ENCODE measurements at places on chromosomes 12 and 14.

GRCh38 chr12:47383942-47384341 lies 304.2 kb upstream of the AMIGO2 start:
- H3K4me3 ChIP-seq, result no peak overlapping the region
- no peaks in the 10 kb centered on the region for H3K27me3 ChIP-seq
- DNase-seq, result no peak

DNA sequence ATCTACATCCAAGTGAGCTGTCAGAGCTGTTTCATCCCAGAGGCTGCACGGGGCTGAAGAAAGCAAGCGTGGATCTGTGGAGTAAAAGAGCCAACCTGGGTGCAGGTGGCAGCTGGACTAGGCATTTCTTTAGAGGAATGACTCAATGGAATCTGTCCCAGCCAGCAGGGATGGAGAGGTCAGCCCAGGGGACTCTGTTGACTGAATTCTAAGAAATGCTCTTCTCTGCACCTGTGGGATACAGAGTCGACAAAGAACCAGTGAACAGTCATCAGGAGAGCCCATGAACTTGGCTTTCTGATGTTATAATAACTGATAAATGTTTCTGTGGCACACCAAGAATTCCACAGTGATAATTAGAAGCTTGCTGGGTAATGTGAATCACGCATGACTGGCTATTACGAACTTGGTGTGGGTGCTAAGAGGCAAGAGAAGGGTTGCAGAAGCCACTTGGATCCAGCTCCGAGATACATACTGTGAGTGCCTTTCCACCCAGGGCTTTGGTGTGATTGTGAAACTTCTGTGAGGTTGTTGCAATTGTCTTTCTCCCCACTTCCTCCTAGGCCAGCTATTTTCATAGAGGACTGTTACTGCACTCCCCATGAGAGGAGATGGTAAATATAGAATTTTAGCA lies 16.2 kb downstream of the PYGL start:
- H3K27me3 ChIP-seq, result no peaks in the 10 kb centered on the region
- H3K36me3 ChIP-seq, result no peaks in the 10 kb centered on the region
- no peak overlapping the region for H3K27ac ChIP-seq
- no peaks in the 10 kb centered on the region for H3K4me1 ChIP-seq

DNA sequence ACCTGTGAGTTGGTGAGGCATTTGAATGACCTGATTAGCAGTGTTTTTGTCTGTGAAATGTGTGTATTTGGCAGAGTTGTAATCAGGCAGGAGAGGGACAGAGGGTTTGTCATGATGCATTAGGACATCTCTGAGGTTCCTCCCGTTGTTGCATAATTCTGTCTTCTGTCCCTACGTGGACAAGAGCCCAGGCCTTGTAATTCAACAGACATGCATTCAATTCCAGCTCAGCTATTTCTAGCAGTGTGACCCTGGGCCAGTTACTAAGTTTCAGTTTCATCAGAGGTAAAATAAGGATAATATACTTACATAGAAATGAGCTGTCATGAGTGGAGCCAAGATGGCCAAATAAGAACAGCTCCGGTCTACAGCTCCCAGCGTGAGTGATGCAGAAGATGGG lies 208.6 kb downstream of the SLC38A4 start:
- H3K4me3 ChIP-seq, result no peak overlapping the region
- DNase-seq, result peak; percentile 44
- H3K27me3 ChIP-seq, result no peaks in the 10 kb centered on the region
- H3K27ac ChIP-seq, result peak overlapping the region; percentile 44
- H3K4me1 ChIP-seq, result peaks cover 3% of the 10 kb centered on the region
- H3K36me3 ChIP-seq, result no peaks in the 10 kb centered on the region

DNA sequence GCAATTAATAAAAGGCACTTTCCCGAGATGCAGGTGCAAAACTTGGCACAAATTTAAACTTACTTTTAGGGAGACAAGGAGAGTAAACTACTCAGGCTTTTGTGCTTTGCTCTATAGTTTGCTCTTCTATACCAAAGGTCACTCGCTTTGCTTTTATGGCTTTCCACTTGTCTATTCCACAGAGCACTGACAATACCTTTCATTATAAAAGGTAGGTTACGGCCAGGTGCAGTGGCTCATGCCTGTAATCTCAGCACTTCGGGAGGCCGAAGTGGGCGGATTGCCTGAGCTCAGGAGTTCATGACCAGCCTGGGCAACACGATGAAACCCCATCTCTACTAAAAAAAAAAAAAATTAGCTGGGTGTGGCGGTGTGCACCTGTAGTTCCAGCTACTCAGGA lies 32.9 kb downstream of the ALKBH1 start:
- H3K4me1 ChIP-seq, result no peaks in the 10 kb centered on the region
- no peaks in the 10 kb centered on the region for H3K27me3 ChIP-seq
- H3K36me3 ChIP-seq, result no peaks in the 10 kb centered on the region
- DNase-seq, result no peak
- H3K4me3 ChIP-seq, result no peak overlapping the region

DNA sequence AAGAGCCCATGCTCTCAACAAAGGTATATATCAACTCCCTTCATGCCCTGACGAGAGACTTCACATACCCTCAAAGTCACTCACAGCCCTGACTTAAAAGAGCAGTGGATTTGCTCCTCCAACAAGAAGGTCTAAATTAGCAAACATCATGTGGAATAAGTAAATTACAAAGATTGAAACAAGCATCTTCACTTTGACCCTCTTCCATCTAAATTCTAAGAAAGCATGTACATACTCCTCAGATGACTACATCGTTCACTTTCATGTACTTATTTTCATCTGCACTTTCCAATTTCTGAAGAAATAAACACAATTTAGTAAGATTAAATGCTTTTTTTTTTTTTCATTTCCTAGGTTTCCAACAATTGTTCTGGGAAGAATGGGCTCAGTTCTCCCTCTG lies 38.6 kb upstream of the KRR1 start:
- no peaks in the 10 kb centered on the region for H3K27me3 ChIP-seq
- H3K4me3 ChIP-seq, result no peak overlapping the region
- H3K27ac ChIP-seq, result no peak overlapping the region
- H3K36me3 ChIP-seq, result no peaks in the 10 kb centered on the region
- DNase-seq, result no peak
- H3K4me1 ChIP-seq, result no peaks in the 10 kb centered on the region
